ENCODE measurements at places on chromosomes 16 and 17.
A peak's percentile ranks its signal among the peaks of the same experiment; 100 is the strongest.

GRCh38 chr17:56982312-56982711, 4.4 kb downstream of the SCPEP1 start:
- no peak for DNase-seq

GRCh38 chr16:8674413-8675022, at the start of gene ABAT:
TSS of gene ABAT (plus strand) at chr16:8674617. CDS start at chr16:8735740, 61,123 bp downstream.
- no peak for DNase-seq

DNA sequence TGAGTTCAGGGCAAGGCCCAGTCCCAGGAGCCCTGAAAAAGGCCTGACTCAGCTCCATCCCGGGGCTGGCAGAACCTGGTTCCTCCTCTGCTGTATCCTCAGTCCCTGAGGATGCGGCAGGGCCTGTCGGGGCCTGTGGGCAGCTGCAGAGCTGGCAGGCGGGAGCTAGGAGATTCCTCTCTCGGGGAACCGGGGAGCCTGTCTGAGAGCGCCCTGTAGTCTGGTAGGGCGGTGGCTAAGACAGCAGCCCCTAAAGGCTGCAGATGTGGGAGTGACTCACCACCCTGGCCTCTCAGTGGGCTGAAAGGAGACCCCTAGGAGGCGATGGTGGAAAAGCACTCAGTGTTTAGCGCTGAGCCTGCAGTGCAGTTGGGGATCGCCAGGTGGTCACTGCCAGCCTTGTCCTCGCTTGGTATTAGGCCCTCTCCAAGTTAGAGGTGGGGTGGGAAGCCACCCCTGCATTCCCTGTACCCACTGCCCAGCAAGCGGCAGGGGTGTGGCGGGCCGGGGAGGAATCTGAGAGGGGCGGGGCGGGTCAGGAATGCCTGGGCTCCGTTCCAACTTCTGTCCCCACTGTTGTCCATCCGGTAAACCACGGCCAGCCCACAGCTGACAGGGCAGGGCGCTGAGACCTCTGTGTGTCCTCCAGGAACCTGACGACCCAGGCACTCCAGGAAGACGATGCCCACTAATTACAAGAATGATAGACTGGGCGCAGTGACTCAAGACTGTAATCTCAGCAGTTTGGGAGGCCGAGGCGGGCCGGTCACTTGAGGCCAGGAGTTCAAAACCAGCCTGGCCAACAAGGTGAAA, 29.5 kb upstream of the CDH1 start:
- DNase-seq = no peak

GRCh38 chr16:8167436-8167835, 422.9 kb downstream of the TMEM114 start:
- no peak for DNase-seq

GRCh38 chr17:58351831-58352595, at the start of gene SUPT4H1:
TSS of gene SUPT4H1 (minus strand) at chr17:58352201. CDS start at chr17:58352135, 66 bp downstream.
- DNase-seq = peak; percentile 39

- no peak for DNase-seq
Observed at GRCh38 chr16:24801761-24802302, 43.9 kb upstream of the SLC5A11 start.

DNA sequence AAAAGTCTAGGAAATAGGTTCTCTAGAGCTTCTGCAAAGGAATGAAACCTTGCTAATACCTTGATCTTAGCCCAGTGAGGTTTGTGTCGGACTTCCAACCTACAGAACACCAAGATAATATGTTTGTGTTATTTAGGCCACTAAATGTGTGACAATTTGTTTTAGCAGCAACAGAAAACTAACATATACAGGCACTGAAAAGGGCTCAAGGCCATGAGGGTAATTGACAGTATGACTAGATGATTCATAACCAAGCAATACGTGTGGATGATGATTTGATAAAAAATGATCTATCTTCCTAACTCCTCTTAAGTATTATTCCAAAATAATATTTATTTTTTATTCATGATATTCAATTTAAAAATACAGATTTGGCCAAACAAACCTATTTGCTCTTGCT, 27.7 kb upstream of the MED13 start:
- no peak for DNase-seq

DNA sequence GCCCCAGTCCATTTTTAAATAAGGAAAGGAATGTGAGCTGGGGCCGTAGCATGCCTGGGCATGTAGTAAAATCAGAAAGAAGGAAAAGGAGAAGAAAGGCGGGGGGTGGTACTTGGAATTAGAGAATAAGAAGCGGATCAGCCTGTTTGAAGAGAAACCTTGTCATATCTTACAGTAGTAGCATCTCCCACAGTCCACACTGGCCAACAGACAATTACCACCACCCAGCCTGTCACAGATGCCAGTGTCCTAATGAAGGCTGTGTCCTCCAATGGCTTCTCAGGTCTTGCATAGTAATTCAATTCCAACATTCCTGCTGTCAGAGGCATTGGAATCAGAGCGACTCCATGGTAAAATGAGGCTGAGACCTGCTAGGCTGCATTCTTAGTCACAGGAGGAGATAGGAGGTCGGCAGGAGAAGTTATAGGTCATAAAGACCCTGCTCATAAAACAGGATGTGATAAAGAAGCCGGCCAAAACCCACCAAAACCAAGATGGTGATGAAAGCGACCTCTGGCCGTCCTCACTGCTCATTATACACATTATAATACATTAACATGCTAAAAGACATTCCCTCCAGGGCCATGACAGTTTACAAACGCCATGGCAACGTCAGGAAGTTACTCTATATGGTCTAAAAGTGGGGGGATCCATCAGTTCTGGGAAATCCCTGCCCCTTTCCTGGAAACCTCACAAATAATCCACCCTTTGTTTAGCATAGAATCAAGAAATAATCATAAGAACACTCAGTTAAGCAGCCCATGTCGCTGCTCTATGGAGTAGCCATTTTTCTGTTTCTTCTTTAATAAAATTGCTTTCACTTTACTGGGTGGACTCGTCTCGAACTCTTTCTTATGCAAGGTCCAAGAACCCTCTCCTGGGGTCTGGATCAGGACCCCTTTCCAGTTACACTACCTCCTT, 9.6 kb upstream of the AKAP10 start:
- no peak for DNase-seq

GRCh38 chr17:17361867-17362539, 58.8 kb downstream of the NT5M start:
- DNase-seq = no peak

DNA sequence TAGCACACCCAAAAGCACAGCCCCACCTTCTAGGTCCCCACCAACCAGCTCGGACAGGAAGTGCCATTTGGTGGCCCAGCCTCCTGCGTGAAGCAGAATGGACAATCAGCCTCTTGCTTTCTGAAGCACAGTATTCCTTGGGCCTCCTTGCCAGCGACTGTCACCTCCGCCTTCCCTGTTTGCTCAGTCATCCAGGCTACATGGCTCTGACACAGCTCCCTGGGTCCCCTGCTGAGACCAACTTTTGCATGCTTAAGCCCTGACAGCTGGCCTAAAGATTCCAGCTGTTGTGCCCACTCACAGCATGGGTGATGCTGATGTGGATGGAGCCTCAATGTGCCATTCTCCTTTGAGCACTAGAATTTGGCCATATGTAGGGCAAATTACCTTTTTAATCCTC, 4.5 kb upstream of the CACNG5 start:
- DNase-seq = no peak

DNA sequence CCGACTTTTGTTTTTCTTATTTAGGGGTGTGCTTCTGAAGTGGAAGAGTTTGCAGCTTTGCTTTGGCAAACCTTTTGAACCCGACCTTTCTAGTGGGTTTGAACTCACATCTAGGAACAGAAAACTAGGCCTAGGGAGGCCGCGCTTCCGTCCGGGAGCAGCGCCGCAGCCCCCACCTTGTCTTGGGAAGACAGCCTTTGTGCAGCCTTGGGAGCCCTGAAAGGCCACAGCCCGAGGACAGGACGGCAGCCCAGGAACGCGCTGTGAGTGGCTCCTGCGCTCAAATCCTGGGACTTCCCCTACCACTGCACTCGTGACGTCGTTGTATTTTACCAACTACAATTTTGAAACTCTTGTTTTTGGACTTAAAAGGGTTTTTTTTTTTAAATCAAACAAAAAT, 53.7 kb upstream of the ZNF267 start:
- no peak for DNase-seq

- no peak for DNase-seq
Observed at GRCh38 chr17:40309031-40309948, at the start of gene RARA. TSS of gene RARA (plus strand) at chr17:40309180. CDS start at chr17:40331219, 22,039 bp downstream.

- no peak for DNase-seq
Observed at GRCh38 chr17:11035681-11036080, 197.8 kb upstream of the PIRT start.

GRCh38 chr16:9966569-9967157, 215.6 kb downstream of the GRIN2A start:
- DNase-seq = no peak

- DNase-seq = no peak
Observed at GRCh38 chr17:4949321-4950074, 1.2 kb upstream of the PFN1 start.

GRCh38 chr17:68592009-68592408, 9.2 kb downstream of the FAM20A start:
- DNase-seq = no peak

DNA sequence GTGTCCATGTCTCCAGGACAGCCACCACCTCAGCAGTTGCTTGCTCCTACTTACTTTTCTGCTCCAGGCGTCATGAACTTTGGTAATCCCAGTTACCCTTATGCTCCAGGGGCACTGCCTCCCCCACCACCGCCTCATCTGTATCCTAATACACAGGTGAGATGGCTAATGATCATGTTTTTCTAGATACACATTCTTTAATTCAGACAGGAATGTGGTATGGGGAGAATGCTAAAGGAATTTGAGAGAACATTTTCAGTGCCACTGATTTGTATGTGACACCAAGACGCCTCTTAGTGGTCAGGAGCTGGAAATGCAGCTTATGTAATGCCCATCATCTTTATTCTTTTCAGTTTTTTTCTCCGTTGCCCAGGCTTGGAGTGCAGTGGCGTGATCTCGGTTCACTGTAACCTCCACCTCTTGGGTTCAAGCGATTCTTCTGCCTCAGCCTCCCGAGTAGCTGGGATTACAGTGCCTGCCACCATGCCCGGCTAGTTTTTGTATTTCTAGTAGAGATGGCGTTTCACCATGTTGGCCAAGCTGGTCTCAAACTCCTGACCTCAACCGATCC, 8.9 kb upstream of the RAPGEFL1 start:
- DNase-seq = no peak

DNA sequence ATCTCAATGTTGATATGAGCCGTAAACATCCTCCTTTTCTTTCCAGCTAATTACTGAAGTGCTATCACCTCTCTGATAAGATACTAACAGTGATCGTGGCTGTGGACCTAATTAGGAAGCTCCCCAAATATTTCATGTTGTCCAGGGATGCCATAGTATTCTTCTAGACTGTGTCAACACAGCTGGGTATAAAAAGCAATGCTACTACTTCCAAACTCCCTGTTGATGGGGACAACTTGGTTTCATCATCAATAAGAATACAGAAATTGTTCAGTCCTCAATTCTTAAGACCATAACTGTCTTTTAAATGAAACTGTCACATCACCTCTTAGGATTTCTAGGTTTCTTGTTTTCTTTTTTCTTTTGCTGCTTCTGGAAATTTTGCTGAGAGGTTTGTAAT, 530.6 kb downstream of the TOX3 start:
- no peak for DNase-seq

DNA sequence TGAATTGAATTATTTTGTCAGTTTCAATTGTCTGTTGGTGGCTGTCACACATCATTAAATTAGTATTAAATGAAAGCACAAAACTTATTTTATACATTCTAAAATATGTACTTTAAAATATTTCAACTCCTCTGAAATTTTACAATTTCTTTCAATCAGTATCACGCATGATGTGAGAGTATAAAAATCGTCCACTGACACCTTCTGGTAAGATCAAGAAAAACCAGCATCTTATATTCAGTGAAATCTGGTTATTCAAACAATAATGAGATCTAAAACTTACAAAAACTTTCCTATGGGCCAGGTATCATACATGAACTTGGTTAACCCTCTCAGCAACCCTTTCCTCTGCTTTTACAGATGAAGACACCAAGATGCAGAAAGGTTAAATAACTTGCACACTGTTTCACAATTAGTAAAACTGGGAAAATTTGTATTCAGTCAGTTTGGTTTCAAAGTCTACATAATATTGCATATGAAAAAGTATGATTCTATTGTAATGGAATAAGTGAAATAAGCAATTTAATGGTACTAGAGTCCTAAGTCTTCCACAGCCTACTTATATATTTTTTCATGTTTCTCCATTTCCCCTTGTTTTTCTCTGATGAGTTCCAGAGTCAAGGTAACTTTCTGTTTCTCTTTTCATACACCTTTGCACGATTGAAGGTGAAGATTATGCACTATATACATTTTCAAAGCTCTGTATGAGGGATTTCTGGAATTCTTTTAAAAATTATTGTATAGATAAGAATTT, 58.7 kb downstream of the EFCAB5 start:
- DNase-seq = no peak

- DNase-seq = no peak
Observed at GRCh38 chr17:59124665-59125064, 18.0 kb upstream of the TRIM37 start.

DNA sequence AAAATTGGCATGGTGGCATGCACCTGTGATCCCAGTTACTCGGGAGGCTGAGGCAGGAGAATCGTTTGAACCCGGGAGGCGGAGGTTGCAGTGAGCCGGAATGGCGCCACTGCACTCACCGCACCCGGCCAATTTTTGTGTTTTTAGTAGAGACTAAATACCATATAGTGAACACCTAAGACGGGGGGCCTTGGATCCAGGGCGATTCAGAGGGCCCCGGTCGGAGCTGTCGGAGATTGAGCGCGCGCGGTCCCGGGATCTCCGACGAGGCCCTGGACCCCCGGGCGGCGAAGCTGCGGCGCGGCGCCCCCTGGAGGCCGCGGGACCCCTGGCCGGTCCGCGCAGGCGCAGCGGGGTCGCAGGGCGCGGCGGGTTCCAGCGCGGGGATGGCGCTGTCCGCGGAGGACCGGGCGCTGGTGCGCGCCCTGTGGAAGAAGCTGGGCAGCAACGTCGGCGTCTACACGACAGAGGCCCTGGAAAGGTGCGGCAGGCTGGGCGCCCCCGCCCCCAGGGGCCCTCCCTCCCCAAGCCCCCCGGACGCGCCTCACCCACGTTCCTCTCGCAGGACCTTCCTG, at the start of gene HBQ1:
Gene HBQ1 (plus strand): TSS at position 359 of the 575 bp plus-strand sequence. CDS start 28 bp downstream, at position 387.
- no peak for DNase-seq

DNA sequence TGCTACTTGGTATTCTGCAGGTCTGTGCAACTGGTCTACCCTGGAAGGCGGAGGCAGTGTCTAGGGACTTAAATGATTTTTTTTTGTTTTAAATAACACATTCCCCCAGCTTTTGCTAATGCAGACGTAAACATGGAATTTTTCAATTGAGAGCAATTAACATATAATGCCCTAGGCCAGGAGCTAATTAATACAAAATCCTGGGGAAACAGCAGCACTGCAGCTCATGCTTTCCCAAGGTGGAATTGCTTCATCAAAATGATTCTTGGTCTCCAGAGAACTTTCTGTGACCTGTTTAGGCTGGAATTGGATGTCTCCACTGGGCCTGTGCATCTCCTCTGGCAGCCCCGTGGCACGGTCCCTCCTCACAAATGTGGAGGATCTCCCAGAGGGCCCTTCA, 50.6 kb downstream of the SHISA9 start:
- no peak for DNase-seq

- peak; percentile 53 for DNase-seq
Observed at GRCh38 chr16:57061084-57061905, 31.1 kb upstream of the CPNE2 start.

GRCh38 chr17:31374094-31374447, 17.4 kb upstream of the RAB11FIP4 start:
- no peak for DNase-seq

Data from BJ (cell line).